ENCODE measurements at places on chromosomes 3 and 15. TPM values are rescaled to one million over a fixed set of nuclear protein-coding genes. Genes with fewer than 3 reads are reported as not detected.

Gene CD86
- not detected for total RNA-seq

Gene CISH
- total RNA-seq = 0.38 TPM

Gene BFSP2
- total RNA-seq = not detected

Gene IMPG2
- 0.26 TPM for total RNA-seq

Gene MCCC1
- 21.5 TPM for total RNA-seq

Gene ZNF609
- total RNA-seq = 18.0 TPM

Gene STXBP5L
- not detected for total RNA-seq

Gene ECE2
- not detected for total RNA-seq

Gene PP2D1
- total RNA-seq = not detected

Gene PSTPIP1
- 0.25 TPM for total RNA-seq

Gene RLBP1
- total RNA-seq = not detected

Gene LSAMP
- total RNA-seq = not detected
